Aorta (tissue), 5 donors: ENCODE measurements at places on chromosomes 2 and 18. TPM values are rescaled to one million over a fixed set of nuclear protein-coding genes. Genes with fewer than 3 reads are reported as not detected.

Gene RAD51AP2
- 0.13 TPM for polyA plus RNA-seq

Gene RFTN2
- 8.8 TPM for polyA plus RNA-seq

Gene ACVR1C
- polyA plus RNA-seq = not detected

Gene MRPS5
- 34.3 TPM for polyA plus RNA-seq

Gene C1GALT1C1L
- polyA plus RNA-seq = 1.4 TPM

Gene NETO1
- polyA plus RNA-seq = not detected

Gene SLC9A4
- polyA plus RNA-seq = not detected

Gene EPB41L3
- polyA plus RNA-seq = 6.5 TPM

Gene SAP130
- 3.6 TPM for polyA plus RNA-seq

Gene CCDC148
- polyA plus RNA-seq = 0.41 TPM

Gene GALNT5
- 0.90 TPM for polyA plus RNA-seq

Gene HOXD8
- polyA plus RNA-seq = 2.5 TPM

Gene CCDC85A
- polyA plus RNA-seq = 0.28 TPM

Gene CYTIP
- 5.0 TPM for polyA plus RNA-seq

Gene EFR3B
- 0.36 TPM for polyA plus RNA-seq

Gene LRP1B
- not detected for polyA plus RNA-seq

Gene CTAGE1
- polyA plus RNA-seq = not detected

Gene CYP27C1
- not detected for polyA plus RNA-seq

Gene NPPC
- 0.36 TPM for polyA plus RNA-seq

Gene ABCG5
- not detected for polyA plus RNA-seq

Gene SP100
- 58.7 TPM for polyA plus RNA-seq

Gene RFX8
- polyA plus RNA-seq = 2.1 TPM

Gene CYP1B1
- polyA plus RNA-seq = 7.3 TPM

Gene MAPK4
- 1.3 TPM for polyA plus RNA-seq

Gene PLCL1
- polyA plus RNA-seq = 5.1 TPM

Gene RASGRP3
- 3.0 TPM for polyA plus RNA-seq

Gene ASPRV1
- polyA plus RNA-seq = 1.1 TPM

Gene RIT2
- polyA plus RNA-seq = 2.9 TPM

Gene RSAD2
- 8.3 TPM for polyA plus RNA-seq

Gene GPR55
- not detected for polyA plus RNA-seq

Gene NAT8
- polyA plus RNA-seq = not detected

Gene RESP18
- not detected for polyA plus RNA-seq

Gene SETBP1
- polyA plus RNA-seq = 1.3 TPM

Gene CYB5A
- 92.8 TPM for polyA plus RNA-seq

Gene CNRIP1
- polyA plus RNA-seq = 28.2 TPM

Gene B3GNT7
- 0.56 TPM for polyA plus RNA-seq

Gene NGEF
- 0.54 TPM for polyA plus RNA-seq

Gene CYP26B1
- 2.0 TPM for polyA plus RNA-seq

Gene IL1R1
- 47.0 TPM for polyA plus RNA-seq

Gene LRRC30
- not detected for polyA plus RNA-seq

Gene YES1
- polyA plus RNA-seq = 8.9 TPM

Gene TMEM37
- polyA plus RNA-seq = 19.8 TPM
